CD14-positive monocyte (primary cell): ENCODE measurements at places on chromosomes 4 and X.
A peak's percentile ranks its signal among the peaks of the same experiment; 100 is the strongest.

DNA sequence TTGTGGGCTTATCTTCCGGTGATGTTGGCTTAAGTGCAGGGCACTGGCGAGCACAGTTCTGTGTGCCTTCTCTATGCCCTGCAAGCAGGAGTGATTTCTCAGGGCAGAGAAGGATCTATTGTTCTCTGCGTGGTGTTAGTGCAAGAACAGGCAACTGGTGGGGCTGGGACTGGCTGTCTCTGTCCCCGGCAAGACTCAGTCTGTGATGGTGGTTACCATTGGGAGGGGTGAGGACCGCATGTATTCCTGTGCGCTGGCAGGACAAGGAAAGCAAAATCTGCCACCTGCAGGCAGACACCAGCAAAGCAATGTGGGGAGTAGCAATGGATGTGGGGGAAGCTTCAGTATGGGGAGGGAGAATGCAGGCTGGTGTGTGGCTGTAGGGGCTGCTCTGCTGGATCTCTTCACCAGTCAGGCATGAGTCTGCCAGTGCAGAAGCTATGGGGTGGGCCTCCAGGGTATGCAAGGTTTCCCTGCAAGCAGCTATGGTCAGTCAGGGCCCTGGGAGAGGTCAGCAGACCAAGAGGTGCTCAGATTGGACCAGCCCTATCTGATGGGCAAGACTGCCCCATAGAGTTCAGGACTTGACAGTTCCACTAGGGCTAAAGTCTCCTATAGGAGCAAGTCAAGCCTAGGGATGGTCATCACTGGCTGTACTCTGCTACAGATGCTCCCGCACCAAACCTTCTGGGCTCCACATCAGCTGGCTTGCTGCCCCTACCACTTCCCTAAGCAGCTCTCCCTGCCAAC, 16.8 kb downstream of the PF4 start:
- no peak for DNase-seq

DNA sequence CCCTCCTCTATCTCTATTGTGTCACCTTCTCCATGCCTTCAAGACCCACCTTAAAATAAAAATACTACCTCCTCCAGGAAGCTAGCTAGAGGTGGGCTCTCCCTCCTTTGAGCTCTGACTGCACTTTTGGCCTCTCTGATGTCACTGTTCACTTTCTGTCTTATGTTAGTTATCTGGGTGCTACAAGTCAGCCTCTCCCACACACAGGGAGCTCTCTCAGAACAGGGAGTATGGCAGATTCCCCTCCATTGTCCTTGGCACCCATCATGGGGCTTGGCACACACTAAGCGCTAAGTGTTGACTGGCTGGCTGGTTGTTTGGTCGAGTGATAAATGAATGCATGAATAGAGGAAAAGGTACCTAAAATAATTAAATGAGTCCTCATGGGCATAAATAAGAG, 21.2 kb upstream of the KDM5C start:
- DNase-seq = no peak

DNA sequence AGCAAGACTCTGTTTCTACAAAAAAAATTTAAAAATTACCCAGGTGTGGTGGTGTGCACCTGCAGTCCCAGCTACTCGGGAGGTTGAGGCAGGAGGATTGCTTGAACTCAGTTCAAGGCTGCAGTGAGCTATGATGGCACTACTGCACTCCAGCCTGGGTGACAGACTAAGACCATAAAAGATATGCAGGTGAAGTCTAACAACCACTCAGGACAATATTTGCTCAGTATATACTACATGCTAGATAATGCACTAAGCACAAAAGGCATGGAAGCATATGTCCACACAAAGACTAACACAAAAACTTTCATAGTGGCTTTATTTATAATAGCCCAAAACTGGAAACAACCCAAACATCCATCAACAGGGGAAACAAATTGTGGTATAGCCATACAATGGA, 57.7 kb upstream of the TXK start:
- no peak for DNase-seq

GRCh38 chr4:82728301-82728700, 70.3 kb downstream of the SCD5 start:
- DNase-seq = no peak

GRCh38 chr4:154018659-154019058, 229.8 kb upstream of the SFRP2 start:
- no peak for DNase-seq

GRCh38 chr4:26632916-26633315, 49.0 kb downstream of the TBC1D19 start:
- no peak for DNase-seq

DNA sequence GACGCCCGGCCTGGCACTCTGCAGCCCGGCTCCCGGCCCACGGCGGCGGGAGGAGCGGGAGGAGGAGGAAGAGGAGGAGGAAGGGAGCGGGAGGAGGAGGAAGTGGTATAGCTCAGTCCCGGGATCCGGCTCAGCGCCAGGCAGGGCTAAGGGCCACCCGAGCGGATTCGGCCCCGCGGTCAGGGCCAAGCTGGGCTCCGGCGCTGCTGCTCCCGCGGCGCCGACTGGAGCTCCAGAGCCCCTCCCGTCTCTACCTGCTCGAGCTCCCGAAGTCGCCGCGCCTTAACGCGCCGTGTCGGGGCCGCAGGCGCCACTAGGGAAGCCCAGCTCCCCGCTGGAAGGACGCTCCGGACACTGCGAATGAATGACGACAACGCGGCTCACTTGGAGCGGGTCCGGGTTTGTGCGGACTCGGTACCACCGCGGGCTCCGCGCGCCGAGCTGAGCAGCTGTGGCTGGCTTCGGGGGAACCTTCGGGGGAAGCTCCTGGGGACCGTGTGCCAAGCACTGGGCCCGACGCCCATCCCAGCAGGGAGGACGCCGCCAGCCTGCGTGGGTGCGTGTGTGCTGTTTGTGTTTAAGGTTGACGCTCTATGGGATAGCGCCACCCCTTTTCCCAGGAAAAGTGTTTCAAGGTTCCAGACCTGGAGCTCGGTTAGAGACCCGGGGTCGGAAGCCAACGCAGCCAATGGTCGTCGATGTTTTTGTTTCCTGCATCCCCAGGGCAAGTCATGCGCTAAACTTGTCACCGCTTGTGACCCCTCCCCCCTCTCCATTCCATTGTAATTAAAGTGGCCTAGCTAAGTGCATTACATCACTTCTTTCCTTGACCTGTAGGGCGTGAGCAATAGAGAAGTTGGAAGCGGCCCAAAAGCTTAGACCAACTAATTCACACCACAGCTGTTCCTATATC, at the start of gene TBC1D9:
Gene TBC1D9 (minus strand): TSS at position 67 of the 913 bp plus-strand sequence. CDS start 340 bp downstream, outside the sequence.
- DNase-seq = peak; percentile 96

GRCh38 chrX:9088896-9089295, 55.0 kb upstream of the FAM9B start:
- DNase-seq = peak; percentile 36
